ENCODE measurements at places on chromosomes 4 and X. TPM values are rescaled to one million over a fixed set of nuclear protein-coding genes. Genes with fewer than 3 reads are reported as not detected.

The NR3C2 gene
- 96.0 TPM for total RNA-seq

- no peaks in the 10 kb centered on the region for H3K4me1 ChIP-seq
- H3K4me3 ChIP-seq, result no peak overlapping the region
- DNase-seq, result no peak
- H3K27me3 ChIP-seq, result no peaks in the 10 kb centered on the region
- H3K36me3 ChIP-seq, result peaks cover 6% of the 10 kb centered on the region
Observed at GRCh38 chr4:68338625-68339024, 11.3 kb downstream of the YTHDC1 start.

DNA sequence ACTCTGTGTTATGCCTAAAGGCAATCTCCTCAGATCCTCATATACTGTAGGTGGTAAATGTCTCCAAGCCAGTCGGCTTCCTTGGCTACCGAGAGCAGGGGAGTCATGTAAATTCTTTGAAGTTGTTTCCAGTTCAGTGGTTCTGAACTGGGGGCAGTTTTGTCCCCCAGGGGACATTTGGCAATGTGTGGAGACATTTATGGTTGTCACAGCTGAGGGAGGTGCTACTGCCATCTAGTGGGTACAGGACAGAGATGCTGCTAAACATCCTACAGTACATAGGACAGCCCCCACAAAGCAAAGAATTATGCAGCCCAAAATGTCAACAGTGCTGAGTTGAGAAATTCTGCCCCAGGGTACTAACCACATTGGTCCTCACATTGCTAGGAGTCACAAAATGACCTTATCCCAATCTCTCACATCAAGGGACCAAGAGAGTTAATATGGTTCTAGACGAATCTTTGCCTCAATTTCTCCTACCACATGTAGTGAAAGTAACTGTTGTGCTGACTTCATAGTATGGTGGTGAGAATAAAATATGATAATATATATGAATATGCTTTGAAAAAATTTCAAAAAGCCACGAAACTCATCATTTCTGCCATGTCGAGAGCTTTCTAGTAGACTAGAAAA is 104.4 kb upstream of the ARHGAP24 start:
- no peak overlapping the region for H3K27ac ChIP-seq
- no peaks in the 10 kb centered on the region for H3K4me1 ChIP-seq
- no peak overlapping the region for H3K4me3 ChIP-seq
- H3K36me3 ChIP-seq, result no peaks in the 10 kb centered on the region

The SPATA4 gene
- not detected for total RNA-seq

DNA sequence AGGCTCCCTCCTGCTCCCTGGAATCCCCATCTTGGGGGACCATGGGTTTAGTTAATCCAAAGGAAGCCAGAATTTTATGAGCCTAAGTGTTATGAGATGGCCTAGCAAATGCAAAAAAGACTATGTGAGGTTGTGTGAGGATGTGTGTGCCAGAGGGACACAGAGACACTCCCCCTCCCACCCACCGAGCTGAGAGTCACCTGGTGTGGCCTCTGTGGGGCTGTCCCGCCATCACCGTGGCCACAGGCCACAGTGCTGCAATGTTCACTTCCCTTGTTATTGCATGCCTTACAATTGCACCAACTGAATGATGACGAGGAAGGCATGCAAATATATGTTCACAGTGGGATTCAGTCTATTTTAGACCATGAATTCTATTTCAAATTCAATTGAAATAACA is 601 bp upstream of the FGFBP2 start:
- H3K4me1 ChIP-seq, result no peaks in the 10 kb centered on the region
- H3K27me3 ChIP-seq, result no peaks in the 10 kb centered on the region
- H3K27ac ChIP-seq, result no peak overlapping the region
- no peak overlapping the region for H3K4me3 ChIP-seq
- H3K36me3 ChIP-seq, result no peaks in the 10 kb centered on the region
- no peak for DNase-seq

The GABRQ gene
- total RNA-seq, result 0.03 TPM

DNA sequence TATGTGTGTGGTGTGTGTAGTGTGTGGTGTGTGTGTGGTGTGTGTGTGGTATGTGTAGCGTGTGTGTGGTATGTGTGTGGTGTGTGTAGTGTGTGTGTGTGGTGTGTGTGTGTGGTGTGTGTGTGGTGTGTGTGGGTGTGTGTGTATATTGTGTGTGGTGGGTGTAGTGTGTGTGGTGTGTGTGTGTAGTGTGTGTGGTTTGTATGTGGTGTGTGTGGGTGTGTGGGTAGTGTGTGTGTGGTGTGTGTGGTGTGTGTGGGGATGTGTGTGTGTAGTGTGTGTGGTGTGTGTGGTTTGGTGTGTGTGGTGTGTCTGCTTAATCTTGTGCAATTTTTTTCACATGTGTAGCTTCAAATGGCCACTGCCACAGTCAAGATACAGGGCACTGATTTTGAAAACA is 94.5 kb downstream of the CPZ start:
- H3K36me3 ChIP-seq, result no peaks in the 10 kb centered on the region
- H3K4me1 ChIP-seq, result no peaks in the 10 kb centered on the region
- peaks cover 9% of the 10 kb centered on the region for H3K27me3 ChIP-seq
- no peak overlapping the region for H3K4me3 ChIP-seq

DNA sequence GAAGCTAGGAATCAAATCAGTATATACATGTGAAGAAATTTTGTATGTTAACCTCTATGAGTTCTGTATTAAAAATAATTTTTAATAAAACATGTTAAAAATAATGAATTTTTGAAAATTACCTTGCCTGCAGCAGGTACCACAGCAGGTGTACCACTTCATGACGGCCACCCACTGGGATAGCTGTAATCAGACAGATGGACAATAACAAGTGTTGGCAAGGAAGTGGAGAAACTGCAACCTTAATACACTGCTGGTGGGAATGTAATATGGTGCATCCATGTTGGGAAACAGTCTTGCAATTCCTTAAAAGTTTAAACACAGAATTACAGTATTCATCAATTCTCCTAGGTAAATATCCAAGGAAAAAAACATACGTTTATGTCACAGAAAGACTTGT is 209.5 kb downstream of the RELL1 start:
- no peaks in the 10 kb centered on the region for H3K27me3 ChIP-seq
- no peaks in the 10 kb centered on the region for H3K36me3 ChIP-seq
- no peak for DNase-seq
- H3K4me3 ChIP-seq, result no peak overlapping the region
- no peaks in the 10 kb centered on the region for H3K4me1 ChIP-seq

DNA sequence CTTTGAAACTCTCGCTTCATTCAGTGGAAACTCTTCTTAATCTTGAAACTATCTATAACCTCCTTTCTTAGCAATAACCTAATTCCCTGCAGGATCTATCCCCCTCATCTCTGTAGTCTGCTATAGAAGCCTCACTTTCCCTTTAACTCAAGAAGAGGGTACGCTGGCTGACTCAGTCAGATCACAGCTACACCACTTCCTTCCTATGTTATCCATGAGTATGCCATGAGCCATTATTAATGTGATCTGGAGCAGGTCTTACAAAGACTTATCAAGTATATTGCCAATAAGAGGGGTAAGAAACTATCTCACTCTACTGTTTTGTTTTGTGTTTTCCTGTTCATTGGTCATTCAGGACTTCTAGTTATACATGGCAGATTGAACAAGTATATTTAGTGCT is 165.3 kb downstream of the PJA1 start:
- H3K27ac ChIP-seq, result no peak overlapping the region
- H3K4me3 ChIP-seq, result no peak overlapping the region
- no peaks in the 10 kb centered on the region for H3K36me3 ChIP-seq
- H3K27me3 ChIP-seq, result no peaks in the 10 kb centered on the region

DNA sequence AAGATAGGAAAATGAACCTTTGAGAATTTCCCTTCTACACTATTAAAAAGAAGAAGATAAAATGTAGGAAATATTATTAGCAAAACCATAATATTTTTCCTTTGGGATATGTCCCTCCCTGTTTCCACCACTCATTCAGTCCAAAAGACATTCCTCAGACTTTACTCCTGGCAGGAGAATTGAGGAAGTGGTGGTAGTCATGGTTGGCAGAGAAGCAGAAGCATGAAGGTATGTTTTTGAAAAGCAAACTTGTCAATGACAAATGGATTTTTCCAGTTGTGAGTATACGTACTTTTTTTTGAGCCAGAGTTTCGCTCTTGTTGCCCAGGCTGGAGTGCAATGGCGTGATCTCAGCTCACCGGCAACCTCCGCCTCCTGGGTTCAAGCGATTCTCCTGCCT is 13.7 kb downstream of the STAG2 start:
- no peaks in the 10 kb centered on the region for H3K27me3 ChIP-seq
- H3K36me3 ChIP-seq, result no peaks in the 10 kb centered on the region
- DNase-seq, result no peak
- no peak overlapping the region for H3K4me3 ChIP-seq
- no peak overlapping the region for H3K27ac ChIP-seq
- H3K4me1 ChIP-seq, result no peaks in the 10 kb centered on the region

- H3K4me1 ChIP-seq, result no peaks in the 10 kb centered on the region
- no peak for DNase-seq
- no peaks in the 10 kb centered on the region for H3K27me3 ChIP-seq
Observed at GRCh38 chrX:136115904-136116297, 31.4 kb upstream of the FHL1 start.

DNA sequence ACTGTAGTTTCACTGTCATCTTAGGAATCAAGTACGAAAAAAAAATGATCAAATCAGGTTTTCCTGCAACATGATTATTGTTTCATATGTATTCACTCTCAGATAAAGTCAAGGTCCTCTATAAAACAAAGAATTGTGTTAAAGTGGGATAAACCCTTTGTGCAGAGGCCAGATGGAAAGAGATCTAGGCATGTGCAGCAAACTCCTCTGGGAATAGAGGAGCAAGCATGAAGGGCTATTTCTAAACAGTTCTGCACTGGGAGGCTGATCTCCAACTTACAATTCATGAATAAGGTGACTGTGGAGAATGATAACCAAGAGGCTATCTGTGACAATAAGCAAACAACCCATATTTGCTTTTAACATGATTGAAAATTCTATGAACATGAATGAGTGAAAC is 2.4 kb upstream of the WDFY3 start:
- no peaks in the 10 kb centered on the region for H3K27me3 ChIP-seq
- H3K4me3 ChIP-seq, result no peak overlapping the region
- H3K36me3 ChIP-seq, result no peaks in the 10 kb centered on the region
- H3K27ac ChIP-seq, result no peak overlapping the region
- no peak for DNase-seq

GRCh38 chrX:29066516-29066915 is 479.3 kb downstream of the IL1RAPL1 start:
- no peak for DNase-seq
- no peaks in the 10 kb centered on the region for H3K36me3 ChIP-seq
- no peak overlapping the region for H3K4me3 ChIP-seq
- H3K27ac ChIP-seq, result no peak overlapping the region

- peak; percentile 57 for DNase-seq
- peaks cover 24% of the 10 kb centered on the region for H3K27me3 ChIP-seq
- H3K4me3 ChIP-seq, result peak overlapping the region; percentile 63
- peak overlapping the region; percentile 91 for H3K27ac ChIP-seq
- no peaks in the 10 kb centered on the region for H3K36me3 ChIP-seq
Observed at GRCh38 chrX:40099055-40099958, 1.5 kb upstream of the BCOR start.

- no peak overlapping the region for H3K27ac ChIP-seq
- no peaks in the 10 kb centered on the region for H3K36me3 ChIP-seq
- no peak overlapping the region for H3K4me3 ChIP-seq
- no peak for DNase-seq
Observed at GRCh38 chr4:91330555-91331137, 973.1 kb upstream of the GRID2 start.

DNA sequence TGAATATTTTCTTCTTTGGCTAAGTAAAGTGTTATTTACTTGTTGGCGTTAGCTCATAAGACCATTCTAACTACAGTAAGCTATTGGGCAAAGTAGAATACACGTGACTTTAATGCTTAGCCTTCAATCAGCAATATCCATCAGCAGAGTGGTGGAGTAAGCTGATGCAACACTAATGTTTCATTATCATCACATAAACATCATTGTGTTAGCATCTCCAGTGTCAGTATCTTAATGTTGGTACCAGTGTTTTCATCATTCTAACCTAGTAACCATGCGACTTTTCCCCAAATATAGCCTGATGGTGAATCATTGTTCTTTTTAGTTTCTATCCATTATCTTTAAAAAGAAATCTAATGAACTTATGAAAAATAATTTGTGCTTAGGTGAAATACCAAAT is 48.5 kb downstream of the APOOL start:
- no peak overlapping the region for H3K27ac ChIP-seq
- no peak overlapping the region for H3K4me3 ChIP-seq
- no peaks in the 10 kb centered on the region for H3K36me3 ChIP-seq
- no peaks in the 10 kb centered on the region for H3K27me3 ChIP-seq

DNA sequence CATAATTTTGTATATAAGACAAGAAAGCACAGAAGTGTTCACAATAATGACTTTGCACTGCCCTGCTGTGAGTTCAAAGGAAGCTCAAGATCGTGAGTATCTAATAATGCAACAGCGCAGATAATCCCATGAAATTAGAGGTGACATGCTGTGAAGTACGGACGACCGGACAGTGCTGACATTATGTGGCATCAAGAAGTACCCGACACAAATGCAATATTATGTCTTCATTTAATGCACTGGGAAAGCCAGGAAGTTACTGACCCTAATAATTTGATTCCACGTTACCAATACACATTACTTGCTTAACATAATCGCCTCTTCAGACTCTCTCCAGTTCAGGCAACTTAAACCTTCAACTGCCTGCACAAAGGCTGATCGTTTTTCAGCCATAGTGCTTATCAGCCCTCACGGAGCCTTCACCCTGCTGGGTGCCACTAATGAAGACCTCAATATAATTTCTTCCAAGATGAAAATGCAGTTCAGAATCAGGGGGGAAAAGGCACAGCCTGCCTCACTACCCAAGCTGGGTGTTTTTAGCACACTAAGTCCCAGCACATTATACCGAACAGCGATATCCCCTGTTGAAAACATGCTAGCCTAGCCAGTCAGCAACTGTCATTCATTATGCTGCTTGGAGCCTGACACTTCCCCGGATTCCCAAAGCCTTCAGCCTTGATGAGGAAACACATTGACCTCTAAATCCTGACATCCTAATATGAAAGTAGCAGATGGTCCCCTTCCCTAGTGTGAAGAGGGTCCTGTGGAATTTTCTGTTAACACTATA is 56.1 kb downstream of the SLC7A11 start:
- H3K4me3 ChIP-seq, result no peak overlapping the region
- no peaks in the 10 kb centered on the region for H3K27me3 ChIP-seq
- DNase-seq, result no peak

- DNase-seq, result no peak
- H3K27me3 ChIP-seq, result no peaks in the 10 kb centered on the region
- H3K4me3 ChIP-seq, result no peak overlapping the region
Observed at GRCh38 chrX:23898412-23898959, 9.3 kb downstream of the APOO start.

The MAGEA9B gene
- total RNA-seq, result not detected
